CD4-positive, alpha-beta T cell treated with Interleukin-12 subunit alpha and Interleukin-12 subunit beta, for 1 hour (primary cell): ENCODE measurements at places on chromosomes 5 and 9.

DNA sequence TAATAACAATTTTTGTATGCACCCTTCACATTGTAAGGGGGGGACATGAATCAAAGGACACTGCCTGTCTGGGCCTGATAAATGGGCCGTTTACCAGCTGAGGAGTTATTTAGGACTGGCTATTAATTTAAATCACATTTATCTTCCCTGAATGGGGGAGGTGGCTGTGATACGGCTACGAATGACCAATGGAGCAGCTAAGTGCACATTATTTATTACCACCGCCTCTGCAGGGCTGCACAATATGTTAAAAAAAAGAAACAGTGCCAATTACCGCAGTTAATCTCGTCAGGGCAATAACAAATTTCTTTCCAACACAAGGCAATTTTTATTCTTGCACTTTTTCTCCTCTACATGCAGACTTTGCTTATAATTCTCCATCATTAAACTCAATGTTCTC lies 318.4 kb downstream of the IRX2 start:
- no peak for DNase-seq

- DNase-seq, result no peak
Measured at GRCh38 chr5:54848581-54848980, 136.8 kb downstream of the ESM1 start.

- no peak for DNase-seq
Measured at GRCh38 chr5:173395257-173395932, 67.2 kb upstream of the STC2 start.

GRCh38 chr9:71859939-71860338 lies 51.1 kb downstream of the ABHD17B start:
- DNase-seq, result no peak

GRCh38 chr5:161934486-161934885 lies 86.6 kb downstream of the GABRA1 start:
- no peak for DNase-seq

DNA sequence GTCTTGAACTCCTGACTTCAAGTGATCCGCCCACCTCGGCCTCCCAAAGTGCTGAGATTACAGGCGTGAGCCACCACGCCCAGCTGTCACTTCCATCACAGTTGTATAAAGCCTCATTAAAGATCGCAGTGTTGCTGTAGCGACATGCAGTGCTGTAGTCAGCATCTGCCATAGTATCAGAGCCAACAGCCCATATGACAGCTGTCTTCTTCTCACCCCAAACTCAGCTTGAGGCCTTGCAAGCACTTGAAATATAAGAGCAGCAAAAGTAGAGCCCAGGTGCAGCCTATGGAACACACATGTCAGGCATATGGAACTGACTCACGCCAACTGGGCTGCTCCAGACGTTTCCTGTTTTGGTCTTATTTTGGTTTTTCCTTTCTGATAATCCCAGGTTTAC lies 167.8 kb downstream of the TRIO start:
- DNase-seq, result no peak

- no peak for DNase-seq
Measured at GRCh38 chr5:132322266-132322665, 28.1 kb downstream of the SLC22A4 start.

DNA sequence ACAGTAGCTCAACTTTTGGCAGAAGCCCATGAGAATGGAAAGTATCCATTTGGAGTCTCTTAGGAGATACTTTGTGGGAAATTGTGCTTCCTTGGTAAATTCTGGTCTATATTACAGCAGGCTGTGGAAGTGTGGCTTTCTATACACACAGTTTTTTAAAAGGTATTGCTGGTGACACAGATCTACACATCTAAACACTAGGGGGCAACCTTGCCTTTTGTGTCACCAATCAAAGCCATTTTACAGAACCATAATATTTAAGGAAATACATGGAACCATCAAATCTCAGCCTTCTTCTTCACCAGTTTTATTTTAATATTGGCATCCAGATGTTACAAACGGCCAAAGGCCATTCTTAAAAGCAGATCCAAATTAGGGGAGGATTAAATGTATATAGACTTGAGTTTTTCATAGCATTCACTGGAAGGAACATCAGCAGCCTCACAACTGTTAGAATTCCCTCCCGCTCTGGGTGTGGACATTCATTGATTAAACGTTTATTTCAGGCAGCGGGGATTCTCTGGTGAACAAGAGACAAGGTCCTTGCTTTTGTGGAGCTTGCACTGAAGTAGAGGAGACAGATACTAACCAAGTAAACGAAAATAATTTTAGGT lies 132.4 kb upstream of the EPB41L4A start:
- peak; percentile 68 for DNase-seq

DNA sequence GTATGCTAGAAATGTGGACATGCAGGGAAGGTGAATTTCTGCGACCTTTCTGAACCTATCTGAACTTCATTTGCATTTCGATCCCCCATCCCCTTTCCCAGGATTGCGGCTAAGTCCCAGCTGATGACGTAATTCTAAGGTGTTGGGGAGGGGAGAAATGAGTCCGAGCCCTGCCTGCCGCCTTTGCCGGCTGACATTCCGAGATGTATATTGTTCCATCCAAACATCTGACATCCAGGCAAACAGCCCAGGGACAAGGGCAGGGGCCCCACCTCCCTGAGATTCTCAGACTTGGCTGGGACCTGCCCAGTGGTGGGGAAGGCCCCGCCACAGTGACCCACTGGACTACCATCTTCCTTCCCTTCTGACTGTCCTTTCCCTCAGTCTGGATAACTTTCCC lies 494.6 kb downstream of the ENC1 start:
- DNase-seq, result no peak

GRCh38 chr9:125511789-125512660 lies 195.0 kb downstream of the MAPKAP1 start:
- DNase-seq, result no peak

GRCh38 chr9:105554042-105554441 lies 3.9 kb upstream of the FKTN start:
- DNase-seq, result no peak

DNA sequence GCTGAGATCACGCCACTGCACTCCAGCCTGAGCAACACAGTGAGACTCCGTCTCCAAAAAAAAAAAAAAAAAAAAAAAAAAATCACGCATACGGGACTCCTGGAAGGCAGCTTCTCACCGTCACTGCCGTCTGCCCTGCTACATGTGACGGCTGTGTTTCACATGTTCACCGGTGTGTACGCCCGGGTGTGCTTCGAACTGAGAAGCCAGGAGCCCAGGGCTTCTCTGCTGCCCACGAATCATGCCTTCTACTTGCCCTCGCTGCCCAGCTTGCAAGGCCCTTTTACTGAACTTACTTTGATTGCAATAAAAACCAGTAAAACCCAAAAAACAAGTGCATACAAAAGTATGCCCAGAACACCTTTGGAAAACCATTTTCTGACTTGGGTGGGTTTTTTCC lies 5.8 kb upstream of the NKD2 start:
- no peak for DNase-seq

DNA sequence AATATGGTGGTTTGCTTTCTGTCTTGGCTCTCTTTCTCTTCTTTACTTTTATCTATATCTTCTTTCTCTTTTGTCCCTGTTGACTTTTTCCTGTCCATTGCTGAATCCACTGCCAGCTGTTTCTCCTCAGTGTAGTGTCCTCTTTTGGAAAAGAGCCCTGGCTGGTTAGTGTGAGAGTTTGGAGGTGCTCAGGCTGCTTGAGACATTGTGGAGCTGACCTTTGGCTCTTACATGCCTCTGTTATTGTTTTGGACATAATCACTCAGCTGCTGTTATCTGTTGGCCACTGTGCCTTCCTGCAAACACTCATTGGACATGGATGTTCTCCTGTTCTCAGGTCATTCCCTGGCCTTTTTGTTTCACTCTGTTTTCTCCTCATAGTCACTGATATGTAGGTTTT lies 295.4 kb upstream of the RIOK2 start:
- DNase-seq, result no peak

GRCh38 chr5:8176101-8176693 lies 307.2 kb downstream of the MTRR start:
- DNase-seq, result no peak

DNA sequence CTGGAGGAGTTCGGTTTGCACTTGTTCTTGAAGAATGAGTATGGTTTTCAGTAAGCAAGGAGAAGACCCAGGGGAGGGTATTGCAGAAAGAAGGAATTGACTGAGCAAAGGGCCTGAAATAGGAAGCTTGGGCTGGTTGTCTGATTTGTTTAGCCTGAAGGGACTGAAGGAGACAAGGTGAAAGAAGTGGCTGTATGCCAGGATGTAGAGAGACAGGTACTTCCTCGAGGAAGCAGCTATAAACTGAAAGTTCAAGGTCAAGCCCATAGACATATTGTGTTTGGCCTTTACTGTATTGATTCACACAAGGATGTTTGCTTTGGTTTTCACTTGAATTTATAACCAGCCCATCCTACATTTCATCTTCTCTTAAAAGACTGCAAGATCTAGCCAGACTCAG lies 183.1 kb downstream of the PALM2AKAP2 start:
- DNase-seq, result no peak

- no peak for DNase-seq
Measured at GRCh38 chr9:20384642-20385041, 237.7 kb downstream of the MLLT3 start.

DNA sequence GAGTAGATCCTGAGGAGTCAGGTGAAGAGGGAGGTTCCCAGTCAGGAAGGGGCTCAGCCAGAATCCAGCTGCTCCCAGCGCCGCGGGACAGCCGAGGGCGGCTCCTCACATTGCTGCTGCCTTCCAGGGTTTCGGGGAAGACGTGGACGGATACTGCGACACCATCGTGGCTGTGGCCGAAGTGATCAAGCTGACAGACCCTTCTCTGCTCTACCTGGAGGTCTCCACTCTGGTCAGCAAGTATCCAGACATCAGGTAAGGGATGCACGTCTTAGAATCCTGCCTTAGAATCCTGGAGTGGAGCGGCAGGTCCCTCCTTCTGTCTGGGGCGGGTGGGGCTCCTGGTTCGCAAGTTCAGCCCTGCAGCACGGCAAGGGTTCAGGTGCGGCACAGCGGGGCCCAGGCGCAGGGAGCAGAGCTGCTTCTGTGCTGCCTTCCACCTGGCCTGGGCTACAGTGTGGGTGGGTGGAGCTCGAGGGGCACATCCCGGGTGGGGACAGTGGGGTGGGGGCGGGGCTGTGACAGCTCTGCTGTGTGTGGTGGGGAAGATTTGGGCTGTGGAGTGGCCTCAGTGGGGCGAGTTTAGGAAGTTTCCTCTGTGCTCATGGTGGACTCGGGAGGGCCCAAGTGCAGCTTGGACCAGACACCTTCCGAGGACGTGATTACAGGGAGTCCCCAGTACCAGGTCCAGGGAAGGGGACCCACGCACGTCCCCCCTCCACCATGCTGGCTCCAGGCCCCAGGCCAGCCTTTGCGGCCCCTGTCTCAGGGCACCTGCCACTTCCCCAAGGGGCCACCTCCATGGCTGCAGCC lies 22.8 kb downstream of the EXOC3 start:
- DNase-seq, result no peak
